Activated CD4-positive, alpha-beta memory T cell treated with anti-CD3 and anti-CD28 coated beads for 36 hours (primary cell): ENCODE measurements at places on chromosomes 7 and 10. TPM values are rescaled to one million over a fixed set of nuclear protein-coding genes. Genes with fewer than 3 reads are reported as not detected.

DNA sequence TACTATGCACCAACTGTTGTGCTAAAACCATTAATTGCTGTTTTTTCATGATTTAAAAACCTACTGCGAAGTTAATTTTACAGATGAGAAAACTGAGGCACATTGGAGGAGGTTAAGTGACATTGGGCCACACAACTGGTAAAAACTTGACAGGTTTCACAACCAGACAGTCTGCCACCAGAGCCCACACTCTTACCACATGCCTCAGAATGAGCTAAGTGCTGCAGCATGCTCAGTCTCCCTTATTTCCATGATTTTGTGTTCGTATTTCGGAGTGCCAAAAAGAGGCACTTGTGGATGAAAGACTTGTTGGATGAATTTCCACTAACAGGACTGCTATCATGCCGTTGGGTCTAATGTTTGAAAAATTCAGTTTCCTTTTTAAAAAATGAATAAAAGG lies 77.4 kb downstream of the PCLO start:
- no peak for DNase-seq

DNA sequence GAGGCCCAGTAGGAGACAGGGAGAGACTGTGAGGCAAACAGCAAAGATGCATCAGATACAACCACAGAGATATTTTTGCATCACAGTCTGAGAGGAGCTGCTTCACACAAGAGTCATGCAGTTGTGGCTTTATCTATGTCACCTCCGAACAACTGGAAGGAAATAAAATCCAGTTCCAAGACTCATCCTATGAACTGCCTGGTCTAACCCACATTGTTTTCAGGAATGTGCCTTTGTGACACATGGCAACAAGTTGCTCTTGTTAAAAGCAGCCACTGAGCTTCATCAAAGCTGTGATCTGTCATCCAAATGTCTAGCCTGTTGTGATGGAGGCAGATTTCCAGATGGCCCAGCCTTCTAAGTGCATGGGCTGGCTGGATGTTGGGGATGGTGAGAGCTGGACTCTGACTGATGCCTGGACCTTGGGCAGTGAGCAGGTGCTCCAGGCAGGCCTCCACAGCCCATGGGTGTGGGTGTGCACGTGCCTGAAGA lies 255.0 kb downstream of the BMPER start:
- no peak for DNase-seq

ADAM8 gene
- total RNA-seq = 165 TPM

RARRES2 gene
- not detected for total RNA-seq

RBM48 gene
- 14.0 TPM for total RNA-seq
